ENCODE measurements at places on chromosomes 3 and 15.
A peak's percentile ranks its signal among the peaks of the same experiment; 100 is the strongest.

DNA sequence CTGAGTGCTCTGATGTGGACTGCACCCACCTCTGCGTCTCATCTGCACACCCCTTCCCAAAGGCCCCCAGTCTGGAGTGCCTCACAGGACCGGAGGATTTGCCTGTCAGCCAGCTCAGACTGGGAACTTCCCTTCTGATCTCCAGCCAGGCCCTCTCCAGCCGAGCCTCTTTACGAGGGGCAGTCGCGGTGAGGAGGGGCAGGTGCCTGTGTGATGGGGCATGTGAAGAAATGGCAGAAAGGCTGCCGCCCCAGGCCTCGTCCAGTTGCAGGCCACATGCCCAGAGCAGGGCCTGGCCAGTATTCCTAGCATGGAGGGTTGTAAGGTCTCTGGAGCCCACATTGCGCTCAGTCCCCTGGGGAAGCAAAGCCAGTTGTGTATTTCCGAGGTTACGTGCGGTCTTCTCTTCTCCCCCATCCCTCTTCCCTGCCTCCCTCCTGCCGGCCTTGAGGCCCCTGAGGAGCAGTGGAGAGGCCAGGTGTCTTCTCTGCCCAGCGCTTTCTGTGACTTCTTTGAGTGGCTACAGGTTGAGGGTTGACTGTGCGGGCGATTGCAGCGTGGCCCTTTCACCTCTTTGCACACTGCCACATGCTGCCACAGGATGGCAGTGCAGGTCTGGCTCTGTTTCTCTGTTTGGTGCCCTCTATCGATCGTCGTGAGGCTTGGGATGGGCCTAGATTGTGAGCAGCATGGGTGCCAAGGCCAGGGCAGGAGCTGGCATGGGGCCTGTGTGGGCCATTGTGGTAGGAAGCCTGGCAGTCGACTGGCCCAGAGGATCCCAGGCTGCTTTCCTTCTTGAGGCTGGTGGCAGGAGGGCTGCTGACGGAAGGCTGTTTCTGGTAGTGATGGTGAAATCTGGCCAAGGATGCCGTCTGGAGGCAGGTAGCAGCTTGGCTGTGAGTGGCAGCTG is 5.3 kb downstream of the CLK3 start:
- DNase-seq, result peak; percentile 70

GRCh38 chr3:113222451-113223086 is 11.2 kb downstream of the BOC start:
- no peak for DNase-seq

DNA sequence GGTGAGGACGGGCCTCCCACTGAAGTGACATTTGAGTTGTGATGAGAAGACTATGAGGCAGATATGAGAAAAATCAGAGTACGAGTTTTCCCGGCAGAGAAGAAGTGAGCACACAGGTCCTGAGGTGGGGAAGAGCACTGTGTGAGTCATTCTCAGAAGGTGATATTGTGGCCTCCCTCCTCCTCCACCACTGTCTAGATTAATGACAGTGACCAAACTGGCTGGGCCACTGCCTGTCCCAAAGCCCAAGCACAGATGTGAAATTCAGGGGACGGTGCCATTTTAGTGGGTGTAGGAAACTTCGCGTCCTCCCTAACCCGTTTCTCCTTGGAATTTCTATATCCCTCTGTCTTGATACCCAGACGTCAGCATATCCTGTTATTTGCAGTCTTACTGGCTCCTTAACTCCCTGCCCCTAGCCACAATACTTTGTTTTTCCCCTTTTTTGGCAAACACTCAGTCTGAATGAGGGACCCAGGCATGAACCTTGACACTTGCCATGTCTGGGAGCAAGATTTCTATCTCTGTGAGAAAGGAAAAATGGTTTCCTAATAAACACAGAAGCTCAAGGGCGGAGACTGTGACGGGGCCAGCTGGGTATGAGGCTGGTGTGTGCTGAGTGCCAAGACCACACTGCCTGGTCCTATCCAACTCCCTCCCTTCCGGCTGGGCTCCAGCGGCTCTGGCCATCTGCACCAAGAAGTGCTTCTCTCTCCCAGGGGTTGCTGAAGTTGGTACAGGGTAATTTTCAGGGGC is 15.2 kb downstream of the PRICKLE2 start:
- DNase-seq, result no peak

DNA sequence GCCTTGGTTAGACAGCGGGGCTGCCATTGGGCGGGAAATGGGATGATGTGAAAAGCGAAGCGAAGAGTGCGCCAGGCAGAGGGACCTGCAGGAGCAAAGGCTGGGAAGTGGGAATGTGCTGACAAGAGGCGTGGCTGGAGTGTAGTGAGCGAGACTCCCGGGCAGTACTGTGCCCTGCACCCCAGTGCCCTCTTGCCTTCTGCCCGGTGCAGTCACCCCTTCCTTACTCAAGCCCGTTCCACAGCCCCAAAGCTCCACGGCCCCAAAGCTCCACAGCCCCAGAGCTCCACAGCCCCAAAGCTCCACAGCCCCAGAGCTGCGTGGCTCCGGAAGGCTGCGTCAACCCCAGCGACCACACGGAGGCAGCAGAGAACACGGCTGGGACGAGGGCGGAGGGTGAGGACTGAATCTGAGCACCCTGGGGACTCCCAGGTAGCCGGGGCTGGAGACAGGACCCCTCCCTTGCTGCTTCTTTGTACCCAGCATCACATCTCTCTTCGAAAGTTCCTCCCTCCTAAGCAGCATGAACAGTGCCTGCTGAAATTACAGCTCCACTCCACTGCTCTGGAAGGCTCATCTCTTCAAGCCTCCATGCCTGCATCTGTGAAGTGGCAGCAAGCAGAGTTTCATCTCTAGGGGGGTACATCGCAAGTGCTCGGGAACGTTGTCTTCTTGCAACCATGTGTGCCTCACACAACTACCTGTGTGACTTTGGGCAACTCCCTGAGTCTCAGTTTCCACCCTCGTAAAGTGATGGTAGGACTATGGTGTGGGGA is 108.9 kb downstream of the FBLN2 start:
- peak; percentile 22 for DNase-seq

DNA sequence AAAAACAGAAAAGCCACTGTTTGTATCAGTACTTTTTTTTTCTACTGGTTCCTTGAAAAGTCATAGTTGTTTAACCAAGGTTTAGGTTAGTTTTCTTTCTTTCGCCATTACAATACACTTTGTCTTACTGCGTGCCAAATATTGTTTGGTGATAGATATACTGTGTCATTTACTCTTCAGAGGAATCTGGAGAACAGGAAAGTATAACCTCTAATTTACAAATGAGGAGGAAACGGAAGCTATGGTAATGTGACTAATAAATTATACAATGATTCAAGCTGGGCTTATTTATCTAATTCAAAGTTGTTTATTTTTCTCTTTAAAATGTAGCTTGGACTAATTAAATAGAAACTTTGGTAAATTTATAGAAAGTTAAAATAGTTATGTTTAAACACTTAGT is 96.2 kb upstream of the ROBO2 start:
- no peak for DNase-seq

DNA sequence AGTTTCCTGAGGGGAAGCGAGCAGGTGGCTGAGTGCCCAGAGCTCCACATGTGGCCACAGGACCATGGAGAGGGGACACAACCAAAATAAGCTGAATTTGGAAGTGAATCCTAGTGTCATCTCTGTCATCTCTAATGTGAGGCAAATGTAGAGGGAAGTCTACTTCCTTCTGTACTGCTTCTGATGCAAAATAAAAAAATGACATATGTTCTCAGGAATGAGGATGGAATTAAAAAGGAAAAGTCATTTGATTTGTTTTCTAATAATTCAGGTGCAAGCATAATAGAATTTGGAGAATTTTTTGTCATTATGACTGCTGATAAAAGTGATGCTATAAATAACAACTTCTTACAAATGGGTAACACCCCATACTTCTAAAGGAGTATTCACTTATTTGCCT is 59.5 kb upstream of the POU1F1 start:
- DNase-seq, result no peak

GRCh38 chr15:40790718-40791117 is 16.2 kb upstream of the ZFYVE19 start:
- DNase-seq, result no peak

DNA sequence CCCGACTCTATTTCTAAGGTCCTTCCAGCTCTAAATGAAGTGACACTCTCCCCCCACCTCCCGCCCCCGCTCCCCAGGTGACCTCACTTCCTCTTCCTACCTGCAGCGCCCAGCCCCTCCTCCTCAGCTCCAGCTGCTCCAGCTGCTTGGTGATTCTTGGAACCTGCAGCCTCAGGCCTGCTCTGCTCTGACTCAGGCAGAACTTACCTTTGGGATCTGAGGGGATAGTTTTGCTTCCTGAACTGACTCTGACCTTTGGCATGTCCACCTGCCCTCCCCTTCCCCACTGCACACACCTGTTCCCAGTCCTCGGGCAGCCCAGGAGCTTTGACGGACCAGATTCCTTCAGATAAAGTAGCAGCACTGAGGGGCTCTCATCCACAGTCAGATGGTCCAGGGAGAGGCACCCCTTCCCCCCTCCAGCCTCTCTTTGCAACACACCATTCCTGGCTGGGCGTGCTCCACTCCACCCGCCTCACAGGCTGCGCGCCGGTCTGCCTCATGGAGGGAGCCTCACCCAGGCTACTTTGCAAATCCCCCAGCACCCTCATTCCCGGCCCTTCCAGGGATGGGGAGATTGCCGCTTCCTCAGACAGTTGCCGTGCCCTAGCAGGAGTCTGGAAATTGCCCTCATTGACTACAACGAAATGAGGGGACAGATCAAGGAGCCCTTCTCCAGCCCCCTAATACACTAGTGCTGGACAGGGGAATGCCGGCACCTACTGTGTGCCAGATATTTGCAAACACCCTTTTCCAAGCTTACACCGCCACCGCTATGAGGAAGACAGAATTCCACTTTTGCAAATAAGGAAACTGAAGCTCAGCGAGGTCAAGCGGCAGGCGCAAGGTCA is 692 bp upstream of the C15orf39 start:
- peak; percentile 12 for DNase-seq

- peak; percentile 77 for DNase-seq
Measured at GRCh38 chr3:169771497-169772304, 1.5 kb upstream of the MYNN start.

DNA sequence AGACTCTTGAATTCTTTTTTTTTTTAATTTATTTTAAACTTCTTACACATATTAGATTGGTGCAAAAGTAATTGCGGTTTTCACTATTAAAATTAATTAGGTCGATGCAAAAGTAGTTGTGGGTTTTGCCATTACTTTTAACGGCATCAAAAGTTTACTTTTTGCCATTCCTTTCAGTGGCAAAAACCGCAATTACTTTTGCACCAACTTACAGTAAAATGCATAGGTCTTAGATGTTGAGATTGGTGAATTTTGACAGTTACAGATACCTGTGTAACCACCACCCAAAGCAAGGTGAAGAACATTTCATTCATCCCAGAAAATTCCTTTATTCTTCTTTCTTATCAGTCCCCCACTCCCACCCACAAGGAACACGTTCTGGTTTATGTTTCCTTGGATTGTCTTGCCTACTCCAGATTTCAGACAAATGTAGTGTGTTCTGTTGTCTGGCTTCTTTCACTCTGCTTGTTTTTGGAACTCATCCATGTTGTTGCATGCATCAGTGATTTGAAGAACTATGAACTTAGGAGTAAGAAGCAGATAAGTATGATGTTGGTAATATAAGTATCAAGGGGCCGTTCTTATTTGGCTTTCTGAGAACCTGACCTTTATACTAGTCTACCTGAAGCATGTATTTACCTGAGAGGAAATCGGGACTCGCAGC is 198.4 kb upstream of the UBE2E1 start:
- DNase-seq, result no peak

DNA sequence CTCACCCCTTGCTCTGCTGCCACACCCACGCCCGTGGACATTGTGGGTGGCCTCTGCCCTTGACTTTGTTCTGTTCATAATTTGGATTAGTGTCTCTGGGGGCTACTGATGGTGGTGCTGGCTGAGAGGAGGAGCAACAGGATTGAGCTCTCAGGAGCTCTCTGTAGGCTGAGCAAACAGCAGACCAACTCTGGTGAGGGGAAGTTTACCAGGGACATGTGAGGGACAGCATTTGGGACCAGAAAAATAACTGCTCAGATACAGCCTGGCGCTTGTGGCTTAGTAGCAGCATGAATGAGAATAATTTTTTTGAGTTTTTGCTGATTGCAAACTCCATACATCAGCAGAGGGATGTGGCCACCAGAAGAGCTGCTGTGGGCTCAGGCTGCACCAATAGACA is 14.8 kb downstream of the PPCDC start:
- DNase-seq, result no peak

- DNase-seq, result peak; percentile 47
Measured at GRCh38 chr15:89898614-89899294, 5.0 kb upstream of the AP3S2 start.

- DNase-seq, result peak; percentile 63
Measured at GRCh38 chr15:93974804-93975481, 256.4 kb upstream of the MCTP2 start.

GRCh38 chr3:27628026-27628750 is 93.9 kb downstream of the EOMES start:
- peak; percentile 64 for DNase-seq

DNA sequence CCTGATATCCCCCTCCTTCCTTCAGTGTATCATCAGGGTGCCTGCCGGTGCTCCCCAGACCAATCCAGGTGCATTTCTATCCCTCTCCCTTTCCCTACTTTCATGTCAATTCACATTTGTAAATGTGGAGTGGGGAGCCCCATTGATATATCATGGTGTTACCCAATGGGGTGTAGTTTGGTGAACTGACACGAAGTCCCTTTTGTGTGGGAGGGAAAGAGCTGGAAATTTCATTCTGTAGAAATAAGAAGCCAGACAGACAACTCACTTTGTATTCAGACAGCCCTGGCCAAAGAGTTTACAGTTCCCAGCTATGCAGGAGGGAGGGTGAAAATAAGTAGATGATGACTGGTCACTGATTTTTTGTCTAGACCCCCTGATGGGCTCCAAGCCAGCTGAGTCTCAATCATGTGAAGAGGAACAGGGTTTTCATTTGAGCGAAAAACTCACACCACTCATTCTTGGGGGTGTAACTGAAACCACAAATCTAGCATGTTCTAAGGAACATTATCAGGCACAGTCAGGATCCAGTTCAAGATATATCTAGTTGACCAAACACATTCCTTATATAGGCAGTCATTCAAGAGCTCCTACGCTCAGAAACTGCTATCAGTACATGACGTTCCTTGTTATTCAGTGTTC is 58.9 kb downstream of the LMCD1 start:
- peak; percentile 96 for DNase-seq

DNA sequence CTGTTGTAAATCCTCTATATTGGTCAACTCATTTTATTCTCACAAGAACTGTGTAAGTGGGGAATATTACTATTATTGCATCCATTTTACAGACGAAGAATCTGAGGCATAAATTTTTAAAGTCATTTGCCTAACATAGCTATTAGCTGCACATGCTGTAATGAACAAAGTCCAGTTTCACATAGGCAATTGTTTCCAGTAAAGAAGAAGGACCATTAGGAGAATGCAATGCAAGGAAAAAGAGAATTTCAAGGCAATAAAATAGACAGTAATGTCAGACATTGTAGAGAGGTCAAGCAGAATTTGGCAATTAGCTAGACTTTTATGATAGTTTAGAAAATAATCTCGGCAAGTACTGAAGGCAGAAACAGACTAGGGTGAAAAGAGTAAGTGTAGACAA is 578.7 kb upstream of the NECTIN3 start:
- DNase-seq, result no peak

GRCh38 chr15:65032801-65033537 is 3.5 kb upstream of the MTFMT start:
- DNase-seq, result peak; percentile 58

- DNase-seq, result no peak
Measured at GRCh38 chr15:31046759-31047359, 54.7 kb downstream of the TRPM1 start.

- DNase-seq, result no peak
Measured at GRCh38 chr3:119013951-119014350, 20.7 kb downstream of the IGSF11 start.

Measured in fibroblast of skin of right biceps (primary cell).